ENCODE measurements at places on chromosomes 16 and 17.

DNA sequence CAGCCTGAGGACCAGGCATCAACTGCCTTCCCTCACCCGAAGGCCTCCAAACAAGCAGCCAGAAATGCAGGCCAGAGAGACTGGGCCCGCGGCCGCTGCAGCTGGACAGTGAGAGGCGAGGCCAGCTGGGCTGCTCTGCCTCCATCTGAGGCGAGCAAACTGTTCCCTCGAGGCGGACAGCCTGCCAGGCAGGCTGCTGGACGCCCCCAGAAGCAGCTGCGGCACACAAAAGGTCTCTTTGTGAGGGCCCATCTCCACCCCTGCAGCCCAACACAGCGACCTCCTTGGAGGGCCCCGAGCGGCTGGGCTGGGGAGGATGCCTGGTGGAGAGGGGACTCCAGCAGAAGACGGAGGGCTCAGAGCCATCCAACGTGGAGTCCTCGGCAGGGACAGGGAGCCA, 4.7 kb downstream of the CORO7 start:
- no peak for DNase-seq

DNA sequence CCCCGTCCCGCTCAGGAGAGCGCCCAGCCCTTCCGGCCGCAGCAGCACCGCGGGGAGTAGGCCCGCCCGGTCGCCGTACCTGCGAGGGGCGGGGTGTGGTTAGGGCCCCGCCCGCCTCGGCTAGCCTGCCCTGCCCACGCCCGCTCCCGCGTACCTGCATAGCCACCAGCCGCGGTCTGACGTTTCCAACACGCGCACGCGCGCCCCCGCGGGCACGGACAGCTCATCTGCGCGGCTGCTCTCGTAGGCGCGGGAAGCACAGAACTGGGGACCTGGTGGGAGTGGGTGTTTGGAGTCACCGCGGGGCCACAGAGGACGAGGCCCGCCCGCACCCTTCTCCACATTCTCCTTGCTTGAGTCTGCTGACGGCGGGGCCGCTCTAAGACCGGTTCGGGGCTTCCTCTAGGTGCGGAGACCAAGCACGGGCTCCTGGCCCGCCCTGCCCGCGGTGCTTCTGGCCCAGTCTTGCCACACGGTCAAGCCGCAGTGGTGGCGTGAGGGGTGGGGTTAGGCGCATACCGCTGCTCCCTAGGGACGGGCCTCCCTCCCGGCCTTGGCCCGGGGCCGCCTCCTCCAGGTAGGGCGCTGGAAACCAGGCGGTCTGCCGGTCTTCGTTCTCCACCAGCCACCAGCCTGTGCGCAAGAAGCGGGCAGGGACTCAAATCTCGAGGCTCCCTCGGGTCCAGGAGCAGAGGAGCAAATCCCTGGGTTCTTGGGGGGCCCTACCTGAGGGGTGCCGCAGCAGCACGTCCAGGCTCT, 1.8 kb downstream of the NOXO1 start:
- peak; percentile 43 for DNase-seq

GRCh38 chr17:37084372-37084771, 135.6 kb downstream of the AATF start:
- DNase-seq = no peak

- DNase-seq = no peak
Observed at GRCh38 chr17:49681106-49681979, 3.4 kb upstream of the SPOP start.

DNA sequence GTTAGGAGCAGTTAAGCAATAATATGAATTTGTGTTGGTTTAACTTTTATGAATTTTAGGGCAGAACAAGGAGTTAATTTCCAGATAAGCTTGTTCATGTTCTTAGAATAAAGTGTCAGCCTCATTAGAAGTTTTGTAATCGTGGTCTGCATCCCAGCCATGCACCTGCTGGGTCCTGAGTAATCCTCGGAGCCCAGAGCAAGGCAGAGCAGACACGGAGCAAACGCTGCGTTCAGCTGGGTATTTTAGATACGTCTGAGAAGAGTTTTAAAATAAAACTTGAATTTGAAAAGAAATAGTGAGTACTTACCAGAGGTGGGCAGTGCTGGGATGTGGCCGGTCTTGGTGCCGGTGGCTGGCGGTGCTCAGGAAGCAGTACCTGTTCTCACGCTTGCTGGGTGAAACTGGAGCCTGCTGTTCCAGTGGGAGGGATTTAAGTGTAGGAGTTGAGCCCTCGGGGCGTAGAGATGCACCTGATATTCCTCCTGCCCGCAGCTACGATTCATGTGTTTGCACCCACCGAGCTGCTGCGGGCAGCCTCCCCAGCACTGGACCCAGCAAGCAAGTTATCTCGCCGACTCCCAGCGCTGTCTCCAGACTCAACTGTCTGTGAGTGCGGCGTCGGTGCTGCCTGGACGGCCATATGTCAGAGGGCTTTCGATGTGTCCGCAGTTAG, at the start of gene ZNF750:
TSS of gene ZNF750 (minus strand) at position 406 of the 676 bp plus-strand sequence. CDS start 7,568 bp downstream, outside the sequence.
- DNase-seq = no peak

- no peak for DNase-seq
Observed at GRCh38 chr16:11757671-11758545, 15.3 kb upstream of the TXNDC11 start.

DNA sequence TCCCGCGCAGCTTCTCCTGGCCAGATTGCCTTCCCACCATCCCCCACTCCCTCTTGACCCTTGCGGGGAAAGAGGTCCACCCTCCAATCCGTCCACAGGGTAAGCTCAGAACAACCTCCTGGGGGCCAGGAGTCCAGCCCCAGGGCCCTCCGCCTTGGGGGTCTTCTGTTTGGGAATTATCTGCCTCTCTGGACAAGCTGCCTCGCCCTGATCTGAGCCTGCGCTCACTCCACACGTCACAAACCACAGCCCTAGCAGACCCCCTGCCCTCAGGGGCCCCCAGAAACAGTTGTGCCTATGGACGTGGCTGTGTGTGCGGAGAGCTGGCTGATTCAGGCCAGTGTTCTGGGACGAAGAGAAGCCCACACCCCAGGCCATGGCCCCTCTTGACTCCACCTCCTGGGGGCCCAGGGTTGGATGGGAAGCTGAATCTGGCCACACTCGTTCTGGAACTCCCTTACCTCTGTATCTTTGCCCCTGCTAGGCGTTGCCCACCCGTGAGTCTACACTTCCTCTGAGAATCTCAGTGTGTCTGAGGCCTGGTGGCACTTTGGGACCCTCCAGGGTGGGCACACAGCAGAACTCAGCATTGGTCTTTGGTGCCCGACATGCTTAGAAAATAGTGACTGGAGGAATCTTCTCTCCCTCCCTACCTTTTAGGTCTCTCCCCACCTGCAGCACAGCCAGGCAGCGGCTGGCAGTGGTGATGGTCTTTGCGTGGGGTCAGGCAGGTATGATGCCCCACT, 119.9 kb upstream of the SMURF2 start:
- DNase-seq = no peak

DNA sequence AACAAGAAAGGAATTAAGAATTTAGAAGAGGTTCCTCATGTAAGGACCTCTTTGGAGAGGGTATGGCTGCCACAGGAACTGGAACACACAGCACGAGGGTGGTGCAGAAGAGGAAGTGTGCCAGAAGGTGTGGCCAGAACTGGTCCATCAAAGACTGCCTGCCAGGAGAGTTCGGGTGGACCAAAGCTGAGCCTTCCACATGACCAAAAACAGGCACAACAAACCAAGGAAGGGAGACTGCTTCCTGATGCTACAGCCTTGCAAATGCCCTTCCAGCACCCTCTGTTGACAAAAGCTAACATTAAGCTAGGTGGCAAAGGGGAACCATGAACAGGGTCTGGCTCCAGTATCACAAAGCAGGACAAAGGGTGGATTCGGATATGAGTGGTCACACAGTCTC, 125.8 kb upstream of the TMEM97 start:
- no peak for DNase-seq

- no peak for DNase-seq
Observed at GRCh38 chr17:13055131-13055530, 37.3 kb upstream of the ELAC2 start.

- no peak for DNase-seq
Observed at GRCh38 chr17:1896243-1897104, 66.7 kb downstream of the RPA1 start.

DNA sequence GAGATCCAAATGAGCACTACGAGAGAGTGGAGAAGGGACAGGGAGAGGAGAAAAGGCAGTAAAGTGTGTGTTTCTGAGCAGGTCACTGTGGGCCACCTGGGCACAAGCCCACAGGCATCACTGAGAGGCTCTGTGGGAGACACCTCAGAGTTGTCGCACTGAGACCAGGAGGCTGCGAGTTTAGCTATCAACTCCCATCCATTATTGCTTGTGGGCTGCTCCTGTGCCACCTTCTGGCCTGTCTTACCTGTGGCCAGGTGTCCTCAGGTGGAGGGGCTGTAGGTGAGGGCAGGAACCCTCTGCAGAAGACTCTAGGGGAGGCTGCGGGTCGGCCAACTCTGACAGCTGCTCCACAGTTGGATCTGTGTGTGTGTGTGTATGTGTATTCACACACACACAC, 2.5 kb upstream of the PRR29 start:
- no peak for DNase-seq

DNA sequence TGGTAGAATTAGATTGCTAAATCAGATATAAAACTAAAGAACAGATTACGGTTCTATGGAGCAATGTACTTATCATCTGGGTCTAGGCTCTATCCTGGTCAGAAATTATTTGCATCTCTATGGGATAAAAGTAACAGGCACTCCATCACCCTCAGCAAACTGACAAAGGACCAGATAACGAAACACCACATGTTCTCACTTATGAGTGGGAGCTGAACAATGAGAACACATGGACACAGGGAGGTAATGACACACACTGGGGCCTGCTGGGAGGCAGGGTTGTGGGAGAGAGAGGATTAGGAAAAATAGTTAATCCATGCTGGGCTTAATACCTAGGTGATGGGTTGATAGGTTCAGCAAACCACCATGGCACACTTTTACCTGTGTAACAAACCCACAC, 61.9 kb downstream of the MPHOSPH6 start:
- no peak for DNase-seq

- no peak for DNase-seq
Observed at GRCh38 chr16:160691-161190, 5.0 kb upstream of the HBM start.

DNA sequence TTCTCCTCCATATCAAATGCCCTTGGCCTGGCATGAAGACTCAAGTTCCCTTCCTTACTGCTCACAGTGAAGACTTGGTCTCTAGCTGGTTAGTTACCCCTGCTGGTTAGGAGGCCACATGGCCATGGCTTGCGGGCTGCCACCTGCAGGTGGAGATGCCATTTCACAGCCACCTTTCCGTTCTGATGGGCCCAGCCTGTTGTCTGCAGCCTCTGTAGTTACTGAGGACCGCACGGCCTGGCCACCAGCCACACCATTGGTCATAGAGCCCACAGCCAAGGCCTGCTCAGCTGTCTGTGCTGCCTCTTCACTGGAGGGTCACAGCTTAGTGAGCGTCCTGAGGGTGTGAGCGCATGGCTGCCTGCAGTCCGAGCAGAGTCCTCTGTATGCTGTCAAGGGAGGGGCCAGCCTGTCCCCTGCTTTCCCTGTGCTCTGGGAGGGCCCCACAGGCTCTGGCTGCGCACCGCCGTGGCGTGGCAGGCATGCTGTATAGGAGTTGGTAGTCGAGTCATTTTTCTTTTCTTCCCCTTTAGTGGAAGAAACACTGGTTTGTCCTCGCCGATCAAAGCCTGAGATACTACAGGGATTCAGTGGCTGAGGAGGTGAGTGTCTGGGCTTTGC, 59.2 kb downstream of the PLD6 start:
- peak; percentile 30 for DNase-seq

DNA sequence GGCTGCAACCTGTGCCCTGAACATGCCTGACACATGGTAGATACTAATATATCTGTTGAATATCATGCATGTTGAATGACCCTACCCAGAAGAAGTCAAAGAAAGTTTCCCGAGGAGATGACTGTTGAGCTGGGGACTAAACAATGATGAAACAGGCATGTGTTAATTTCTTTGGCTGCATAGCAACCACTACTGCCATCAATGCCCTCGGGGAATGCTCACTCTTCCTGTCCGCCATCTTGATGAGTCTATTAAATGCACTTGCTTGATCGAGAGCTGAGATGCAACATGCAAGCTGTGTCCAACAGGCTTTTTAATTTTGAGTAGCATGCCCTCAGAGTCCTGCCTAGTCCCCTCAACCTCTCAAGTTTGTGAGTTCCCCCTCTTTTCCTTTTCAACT, 31.3 kb downstream of the GRIN2A start:
- DNase-seq = no peak

GRCh38 chr16:79316004-79316458, 284.5 kb downstream of the MAF start:
- peak; percentile 70 for DNase-seq

GRCh38 chr16:50038286-50038685, 13.3 kb downstream of the CNEP1R1 start:
- no peak for DNase-seq

DNA sequence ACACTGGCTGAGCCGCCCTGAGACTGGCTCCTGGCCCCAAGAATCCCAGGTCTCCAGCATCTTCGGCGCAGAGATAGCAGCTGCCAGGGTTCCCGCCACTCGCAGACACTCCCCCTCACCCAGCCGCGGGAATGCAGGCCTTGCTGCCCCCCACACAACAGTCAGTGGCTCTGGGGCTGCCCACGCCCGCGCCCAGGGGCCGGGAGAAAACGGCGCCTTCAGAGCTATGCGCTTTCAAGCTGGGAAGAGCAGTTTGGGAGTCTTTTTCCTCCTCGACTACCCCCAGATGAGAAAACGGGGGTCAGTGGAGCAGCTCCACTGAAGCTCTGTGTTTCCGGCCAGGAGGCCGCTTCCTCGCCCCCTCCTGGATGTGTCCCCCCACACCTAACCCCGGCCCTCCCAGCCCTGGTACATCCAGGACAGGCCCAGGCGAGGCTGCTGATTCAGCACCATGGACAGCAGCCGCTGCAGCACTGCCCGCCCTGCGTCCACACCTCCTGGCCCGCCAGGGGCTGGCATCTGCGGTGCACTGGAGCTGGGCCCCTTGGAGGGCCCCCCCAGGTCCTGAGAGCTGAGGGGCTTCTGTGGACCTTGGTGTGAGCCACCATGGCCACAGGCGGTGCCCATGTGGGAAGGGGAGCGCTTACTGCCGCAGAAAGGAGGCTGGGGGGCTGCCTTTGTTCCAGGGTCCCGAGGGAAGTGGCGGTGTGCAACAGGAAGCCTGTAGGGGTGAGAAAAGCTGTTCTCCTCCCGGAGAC, 35.7 kb downstream of the CACNA1H start:
- DNase-seq = peak; percentile 45

- no peak for DNase-seq
Observed at GRCh38 chr16:67489401-67490083, 6.2 kb upstream of the AGRP start.

DNA sequence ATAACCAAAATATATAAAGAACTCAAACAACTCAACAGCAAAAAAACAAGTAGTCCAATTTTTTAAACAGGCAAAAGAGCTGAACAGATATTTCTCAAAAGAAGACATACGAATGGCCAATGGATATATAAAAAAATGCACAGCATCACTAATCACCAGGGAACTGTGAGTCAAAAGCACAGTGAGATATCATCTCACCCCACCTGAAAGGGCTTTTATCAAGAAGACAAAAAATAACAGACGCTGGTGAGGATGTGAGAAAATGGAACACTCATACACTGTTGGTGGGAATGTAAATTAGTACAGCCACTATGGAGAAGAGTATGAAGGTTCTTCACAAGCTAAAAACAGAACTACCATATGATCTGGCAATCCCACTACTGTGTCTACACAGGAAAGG, 7.4 kb downstream of the XYLT1 start:
- no peak for DNase-seq

GRCh38 chr16:85653290-85653891, 35.4 kb downstream of the GINS2 start:
- DNase-seq = no peak

- no peak for DNase-seq
Observed at GRCh38 chr16:27586711-27587110, 36.8 kb downstream of the KATNIP start.

Measured in activated CD4-positive, alpha-beta T cell treated with anti-CD3 and anti-CD28 coated beads, Interleukin-2, amount 50 U/mL, for 48 hours (primary cell).